ENCODE measurements at places on chromosomes 1 and 21.

GRCh38 chr1:164051782-164052181 is 507.2 kb upstream of the PBX1 start:
- DNase-seq, result no peak

GRCh38 chr1:72357411-72357810 is 75.1 kb upstream of the NEGR1 start:
- DNase-seq, result no peak

DNA sequence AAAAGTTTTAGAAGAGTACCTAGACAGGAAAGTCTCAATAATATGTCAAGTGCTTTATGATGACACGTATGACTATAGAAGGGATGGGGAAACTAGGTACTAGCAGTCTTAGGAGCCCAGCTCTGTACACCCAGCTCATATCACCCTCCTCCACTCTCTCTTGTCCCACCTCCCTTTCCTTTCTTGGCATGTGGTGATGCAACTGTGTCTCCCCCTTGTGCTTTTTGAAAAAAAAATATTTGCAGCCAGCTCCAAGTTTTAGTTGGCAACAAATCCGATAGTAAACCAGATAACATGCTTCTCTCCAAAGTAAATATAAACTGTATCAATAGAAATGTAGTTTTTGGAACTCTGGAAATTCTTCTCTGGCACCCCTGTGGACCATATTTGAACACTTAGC is 280.7 kb downstream of the PDE4B start:
- no peak for DNase-seq

GRCh38 chr1:119673171-119673940 is 25.3 kb upstream of the ZNF697 start:
- DNase-seq, result no peak

DNA sequence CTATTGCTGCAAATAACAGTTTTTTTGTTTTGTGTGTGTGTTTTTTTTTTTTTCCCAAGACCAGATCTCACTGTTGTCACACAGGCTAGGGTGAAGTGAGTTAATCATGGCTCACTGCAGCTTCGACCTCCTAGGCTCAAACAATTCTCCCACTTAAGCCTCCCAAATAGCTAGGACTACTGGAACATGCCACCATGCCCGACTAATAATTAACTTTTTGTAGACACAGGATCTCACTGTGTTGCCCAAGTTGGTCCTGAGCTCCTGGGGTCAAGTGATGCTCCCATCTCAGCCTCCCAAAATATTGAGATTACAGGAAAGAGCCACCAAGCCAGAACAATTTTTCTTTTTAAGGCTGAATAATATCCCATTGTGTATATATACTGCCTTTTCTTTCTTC is 34.9 kb downstream of the DRAM2 start:
- no peak for DNase-seq

- no peak for DNase-seq
These were observed 92.7 kb upstream of the LRRC7 start for GRCh38 chr1:69475021-69475420.

DNA sequence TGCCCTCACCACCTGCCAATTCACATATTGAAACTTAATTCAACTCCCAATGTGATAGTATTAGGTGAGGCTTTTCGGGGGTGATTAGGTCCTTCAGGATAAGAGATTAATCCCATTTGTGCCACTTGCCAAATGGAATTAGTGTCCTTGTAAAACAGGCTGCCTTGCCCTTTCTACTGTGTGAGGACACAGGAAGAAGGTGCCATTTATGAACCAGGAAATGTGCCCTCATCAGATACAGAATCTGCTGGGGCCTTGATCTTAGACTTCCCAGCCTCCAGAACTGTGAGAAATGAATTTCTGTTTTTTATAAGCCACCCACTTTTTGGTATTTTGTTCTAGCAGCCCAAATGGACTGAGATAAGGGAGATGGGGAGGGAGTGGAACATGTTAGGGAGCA is 39.1 kb upstream of the AGL start:
- no peak for DNase-seq

All from NCI-H2081 treated with DMSO at 0.1 percent for 48 hours (cell line).